ENCODE measurements at places on chromosomes 6 and 20. TPM values are rescaled to one million over a fixed set of nuclear protein-coding genes. Genes with fewer than 3 reads are reported as not detected.

DNA sequence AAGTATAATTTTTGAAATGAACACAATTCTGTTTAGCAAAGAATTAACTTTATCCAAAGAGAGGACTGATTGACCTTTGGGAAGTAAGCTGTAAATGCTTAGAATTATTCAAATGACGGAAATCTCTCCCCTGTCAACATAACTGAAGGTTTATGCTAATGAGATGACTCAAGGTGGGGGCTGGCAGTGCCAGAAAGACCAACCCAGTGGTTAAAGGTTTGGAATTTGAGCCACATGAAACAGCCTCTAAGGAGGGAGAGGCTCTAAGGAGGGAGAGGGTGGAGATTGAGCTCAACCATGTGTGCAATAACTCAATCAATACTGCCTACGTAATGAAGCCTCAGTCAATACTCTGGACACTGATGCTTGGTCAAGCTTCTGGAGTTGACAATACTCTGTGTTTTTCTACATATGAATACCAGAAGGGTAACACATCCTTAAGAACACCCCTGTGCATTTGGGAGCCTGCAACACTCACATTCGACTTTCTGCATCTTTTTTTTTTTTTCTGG is 123.4 kb upstream of the TENT5A start:
- no peak for DNase-seq

DNA sequence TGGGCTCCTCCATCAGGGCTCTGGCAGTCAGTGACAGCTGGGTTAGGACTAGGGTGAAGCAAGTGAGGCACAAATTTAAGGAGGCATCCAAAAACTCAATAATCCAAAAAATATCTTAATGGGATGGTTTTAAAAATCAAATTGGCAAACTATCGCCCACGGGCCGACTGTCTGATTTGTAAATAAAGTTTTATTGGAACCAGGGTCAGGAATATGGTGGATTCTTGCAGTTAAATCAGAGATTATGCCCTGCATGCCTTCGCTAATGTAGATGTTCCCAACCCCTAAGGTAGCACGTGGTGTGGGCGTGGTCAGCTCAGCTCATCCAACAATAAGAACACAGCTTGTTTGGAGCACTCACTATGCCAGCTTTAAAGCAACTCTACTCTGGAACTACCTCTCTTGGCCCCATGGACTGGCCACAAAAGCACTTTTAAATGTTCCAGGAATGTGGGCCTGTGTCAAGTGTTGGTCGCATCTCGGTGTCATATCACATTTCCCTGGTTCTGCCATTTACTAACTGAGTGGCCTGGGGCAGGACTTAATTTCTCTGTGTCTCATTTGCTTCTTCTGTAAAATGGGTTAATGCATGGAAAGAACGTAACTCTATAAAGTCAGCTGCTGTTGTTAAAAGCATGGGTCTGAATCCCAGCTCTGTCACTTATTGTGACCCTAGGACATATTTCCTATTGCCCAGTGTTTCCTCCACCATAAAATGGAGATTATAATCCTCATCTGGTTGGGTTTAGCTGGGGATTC is 7.0 kb downstream of the TP53RK start:
- DNase-seq = no peak

DNA sequence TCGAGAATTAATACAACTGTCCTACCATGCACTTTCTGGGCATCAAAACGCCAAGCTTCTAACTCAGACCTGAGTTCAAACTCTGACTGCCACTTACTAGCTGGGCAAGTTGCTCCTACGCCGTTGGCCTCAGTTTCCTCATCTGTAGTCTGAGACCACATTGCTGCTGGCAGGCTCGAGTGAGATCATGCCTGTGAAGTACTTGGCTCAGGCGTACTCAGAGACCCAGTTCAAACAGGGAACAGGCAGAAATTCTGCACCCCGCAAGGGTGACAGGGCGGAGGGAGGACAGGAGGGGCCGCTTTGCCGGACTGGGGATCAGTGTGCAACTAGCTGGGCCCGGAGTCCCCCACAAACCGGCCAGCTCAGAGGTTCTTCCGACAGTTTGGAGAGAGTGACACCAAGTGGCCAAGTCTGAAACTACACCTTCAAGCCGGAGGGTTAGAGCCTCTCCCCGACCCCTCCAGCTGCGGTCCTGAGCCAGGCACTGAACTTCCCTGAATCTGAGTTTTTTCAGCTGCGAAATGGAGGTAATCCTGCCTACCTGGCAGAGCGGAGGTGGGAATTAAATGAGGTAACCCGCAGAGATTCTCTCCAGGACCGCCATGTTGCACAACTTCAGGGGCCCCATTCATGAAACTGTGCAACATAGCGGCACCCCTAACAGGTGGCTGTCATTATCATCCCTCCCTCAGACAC is 46.0 kb upstream of the PTPN1 start:
- peak; percentile 62 for DNase-seq

DNA sequence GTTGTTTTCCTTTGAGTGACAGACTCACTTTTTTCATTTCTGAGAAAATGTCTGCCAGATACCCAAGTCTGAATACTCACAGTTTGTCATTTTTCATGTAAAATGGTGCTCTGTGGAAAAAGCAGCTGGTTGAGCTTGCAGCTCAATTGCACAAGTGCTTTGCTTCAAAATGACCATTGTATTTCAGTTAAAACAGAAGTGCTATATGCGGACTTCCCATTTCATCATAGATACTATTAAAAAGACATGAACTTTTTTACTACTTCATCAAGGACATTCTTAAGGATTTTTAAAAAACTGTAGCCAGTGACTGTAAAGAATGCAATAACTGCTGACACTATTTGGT is 61.5 kb downstream of the KCNS1 start:
- no peak for DNase-seq

DNA sequence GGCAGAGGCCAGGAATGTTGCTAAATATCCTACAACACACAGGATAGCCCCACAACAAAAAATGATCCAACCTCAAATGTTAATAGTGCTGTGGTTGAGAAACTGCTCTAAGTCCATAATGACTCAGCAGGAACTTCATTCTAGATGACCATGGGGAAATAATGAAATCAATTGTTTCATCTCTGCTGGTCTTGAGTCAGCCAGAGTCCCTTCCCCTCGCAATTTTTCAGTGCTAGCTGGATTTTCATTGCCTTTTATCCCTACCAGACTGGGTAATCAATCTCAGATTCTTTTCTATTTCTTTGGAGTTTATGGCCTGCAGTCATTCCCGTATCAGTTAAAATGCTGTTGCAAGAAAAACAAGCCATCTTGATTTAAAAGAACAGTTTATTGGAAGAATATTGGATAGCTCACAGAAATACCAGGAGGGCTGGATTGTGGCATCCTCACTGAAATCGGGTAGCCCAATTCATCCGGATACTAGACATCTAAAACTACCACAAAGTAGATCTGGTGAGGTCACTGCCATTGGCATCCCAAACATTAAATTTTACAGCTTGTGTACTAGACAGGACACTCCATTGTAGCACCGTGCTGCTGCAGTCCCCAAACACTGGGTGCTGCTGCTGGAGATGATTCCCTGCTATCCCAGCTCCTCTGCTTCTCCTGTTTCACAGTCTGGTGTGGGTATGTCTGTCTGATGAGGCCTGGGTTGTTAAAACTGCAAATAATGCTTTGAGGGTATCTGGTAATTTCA is 30.3 kb upstream of the POPDC3 start:
- peak; percentile 78 for DNase-seq

- DNase-seq = no peak
Observed at GRCh38 chr6:81838724-81839426, 86.4 kb upstream of the TENT5A start.

The PXDC1 gene
- total RNA-seq = 103 TPM

The SLC17A4 gene
- total RNA-seq = not detected

The TRIM15 gene
- not detected for total RNA-seq

The CNBD2 gene
- 3.3 TPM for total RNA-seq

The XKR7 gene
- under 0.01 TPM for total RNA-seq

The TRIM10 gene
- total RNA-seq = under 0.01 TPM

The ORC3 gene
- total RNA-seq = 7.9 TPM

The FGD2 gene
- total RNA-seq = not detected
